Thoracic aorta (tissue), 2 donors: ENCODE measurements at places on chromosomes 2 and 18.

- no peak for DNase-seq
Measured at GRCh38 chr2:13260402-13260801, 543.7 kb downstream of the TRIB2 start.

DNA sequence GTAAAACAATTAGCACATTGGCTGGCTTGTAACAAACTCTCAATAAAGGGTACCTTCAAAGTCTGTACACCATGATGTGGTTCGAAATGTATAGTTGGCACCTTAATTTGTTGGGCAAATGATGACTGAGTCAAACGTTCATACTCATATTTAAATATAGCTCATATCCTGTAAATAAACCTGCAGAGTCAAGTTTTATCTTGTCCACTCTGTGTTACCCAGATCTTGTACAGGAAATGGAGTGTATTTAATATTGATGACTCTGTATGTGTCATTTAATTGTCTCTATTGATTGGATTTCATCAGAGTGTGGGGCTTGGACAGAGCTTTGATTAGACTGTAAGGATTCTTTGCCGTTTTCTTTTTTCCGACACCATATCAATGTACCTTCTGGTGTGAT is 805.6 kb upstream of the ZEB2 start:
- DNase-seq: no peak

DNA sequence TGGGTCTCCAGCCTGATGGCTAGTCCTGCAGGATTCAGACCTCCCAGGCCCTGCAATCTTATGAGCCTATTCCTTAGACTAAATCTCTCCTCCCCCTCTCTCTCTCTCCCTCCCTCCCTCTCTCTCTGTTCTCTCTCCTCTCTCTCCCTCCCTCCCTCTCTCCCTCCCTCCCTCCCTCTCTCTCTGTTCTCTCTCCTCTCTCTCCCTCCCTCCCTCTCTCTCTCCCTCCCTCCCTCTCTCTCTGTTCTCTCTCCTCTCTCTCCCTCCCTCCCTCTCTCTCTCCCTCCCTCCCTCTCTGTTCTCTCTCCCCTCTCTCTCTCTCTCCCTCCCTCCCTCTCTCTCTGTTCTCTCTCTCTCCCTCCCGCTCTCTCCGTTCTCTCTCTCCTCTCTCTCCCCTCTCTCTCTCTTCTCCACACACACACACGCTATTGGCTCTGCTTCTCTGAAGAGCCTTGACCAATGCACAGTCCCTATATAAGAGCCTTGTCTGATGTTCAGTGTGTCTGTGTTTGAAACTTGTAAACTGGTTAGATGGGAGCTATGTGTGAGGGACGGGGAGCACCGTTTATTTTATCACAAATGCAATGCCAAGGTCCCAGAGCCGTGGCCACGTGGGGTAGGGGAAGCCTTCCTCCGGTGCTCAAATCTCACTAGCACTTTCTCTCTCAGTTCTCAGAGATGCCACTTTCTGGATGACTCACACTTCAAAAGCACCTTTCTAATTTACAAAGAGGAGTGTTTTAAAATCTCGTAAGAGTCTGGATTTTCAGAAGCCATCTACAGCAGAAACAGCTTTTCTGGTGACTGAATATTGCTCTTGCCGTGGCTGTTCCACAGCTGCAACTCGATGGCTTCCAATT is 9.4 kb upstream of the PRLH start:
- DNase-seq: no peak

- no peak for DNase-seq
Measured at GRCh38 chr18:75582406-75582821, 154.9 kb upstream of the SMIM21 start.

- no peak for DNase-seq
Measured at GRCh38 chr2:57906152-57906732, 140.4 kb upstream of the VRK2 start.
